ENCODE measurements at places on chromosomes 5 and 9.

- no peak for DNase-seq
These were observed 26.8 kb upstream of the APC start for GRCh38 chr5:112710896-112711295.

- peak; percentile 20 for DNase-seq
These were observed 1.3 kb upstream of the OR13J1 start for GRCh38 chr9:35871545-35871944.

DNA sequence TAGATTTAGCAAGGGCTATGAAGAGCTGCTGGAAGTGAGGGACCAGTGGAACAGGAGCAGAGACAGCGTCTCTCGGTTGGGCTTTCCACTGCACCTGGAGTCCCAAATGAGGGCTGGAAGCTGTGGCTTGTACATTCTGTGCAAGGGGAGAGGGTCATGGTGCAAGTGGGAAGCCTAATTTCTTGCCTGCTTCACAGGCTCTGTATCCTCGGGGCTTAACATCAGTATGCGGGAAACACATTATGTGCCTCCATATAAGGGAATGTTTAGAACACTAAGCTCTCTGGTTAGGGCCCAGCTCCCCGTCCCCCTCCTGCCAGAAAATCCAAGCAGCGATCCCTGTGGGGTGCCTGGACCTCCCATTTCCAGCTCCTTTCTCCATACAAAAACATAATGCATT, 89.0 kb upstream of the NIPAL4 start:
- DNase-seq = no peak

- DNase-seq = no peak
These were observed 105.3 kb upstream of the BOD1 start for GRCh38 chr5:173721601-173722232.

DNA sequence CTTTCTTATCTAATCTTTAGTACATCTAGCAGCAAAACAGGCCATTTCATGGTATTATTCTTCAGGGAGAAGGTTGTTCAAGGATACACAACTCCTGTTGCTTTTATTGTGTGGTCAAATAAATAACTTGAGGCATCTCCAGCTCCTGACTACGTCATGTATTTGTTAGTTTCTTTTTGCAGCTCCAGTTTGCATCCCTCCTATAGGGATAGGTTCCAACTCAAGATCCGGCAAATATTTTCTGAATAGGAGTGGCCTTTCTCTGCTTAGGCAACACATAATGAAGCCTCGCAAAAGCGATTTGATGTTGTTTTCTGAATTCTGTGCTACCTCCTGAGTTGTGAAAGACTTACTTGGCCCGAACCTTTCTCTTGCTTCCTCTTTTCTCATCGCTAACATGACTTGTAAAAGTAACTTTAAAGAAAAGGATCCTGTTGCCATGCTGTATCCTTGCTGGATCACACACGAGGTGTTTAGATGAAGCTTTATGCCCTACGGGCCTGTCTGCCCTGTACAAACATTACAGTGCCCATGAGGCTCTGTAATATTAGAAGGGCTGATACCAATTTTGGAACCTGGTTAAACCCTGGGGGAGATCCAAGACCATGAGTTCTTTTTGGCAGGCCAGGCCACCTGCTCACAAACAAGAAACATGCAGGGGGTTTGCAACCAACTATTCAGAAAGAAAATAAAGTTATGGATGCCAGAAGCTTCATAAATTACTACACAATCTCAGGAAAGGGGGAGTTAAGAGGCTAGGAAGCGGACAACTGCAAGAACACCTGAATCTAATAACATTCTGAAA, 149.8 kb upstream of the FGF10 start:
- DNase-seq = no peak

DNA sequence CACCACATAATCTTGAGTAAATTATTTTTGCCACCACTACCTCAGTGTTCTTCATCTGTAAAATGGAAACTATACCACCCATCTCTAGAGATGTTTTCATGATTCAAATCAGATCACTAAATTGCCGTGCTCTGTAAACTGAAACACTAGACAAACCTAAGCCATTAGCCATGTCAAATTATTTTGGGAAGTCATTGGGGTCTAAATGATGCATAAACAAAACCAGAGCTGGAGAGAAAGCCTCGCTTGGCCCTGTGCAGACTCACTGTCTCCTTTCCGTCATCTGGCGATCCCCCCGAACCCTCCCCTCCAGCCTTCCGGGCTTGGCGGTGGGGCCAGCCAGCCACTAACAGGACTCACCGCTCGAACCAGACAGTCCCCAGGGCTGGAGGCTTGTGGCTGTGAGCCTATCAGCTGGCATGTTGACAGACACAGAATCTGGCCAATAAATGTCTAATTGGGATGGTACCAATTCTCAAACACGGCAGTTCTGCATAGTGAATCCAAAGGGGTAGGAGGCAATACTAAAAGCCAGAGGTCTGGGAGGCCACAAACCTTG, 256.5 kb downstream of the SEC61B start:
- DNase-seq = peak; percentile 61

GRCh38 chr5:177490311-177490991, 7.0 kb downstream of the PDLIM7 start:
- DNase-seq = no peak

GRCh38 chr9:35598866-35599590, 6.0 kb upstream of the TESK1 start:
- no peak for DNase-seq

GRCh38 chr9:122261469-122261881, 3.2 kb downstream of the RBM18 start:
- DNase-seq = peak; percentile 32

DNA sequence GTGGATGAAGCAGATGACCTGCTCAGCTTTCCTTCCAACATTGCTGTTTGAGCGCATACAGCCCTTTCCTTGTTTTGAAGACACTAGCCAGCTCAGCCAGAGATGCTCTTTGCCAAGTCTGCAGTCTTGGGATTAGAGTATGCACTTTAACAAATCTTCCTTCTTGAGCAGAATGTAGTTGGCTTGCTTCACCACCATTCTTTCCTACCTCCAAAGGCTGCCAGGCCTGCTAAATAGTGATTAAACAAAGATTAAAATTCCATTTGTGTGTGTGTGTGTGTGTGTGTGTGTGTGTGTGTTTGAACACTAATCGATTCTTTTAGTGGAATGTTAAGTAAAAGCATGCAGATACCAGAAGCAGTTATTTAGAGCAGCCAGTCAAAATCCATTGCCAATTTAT, 97.6 kb downstream of the GALNT10 start:
- DNase-seq = no peak

DNA sequence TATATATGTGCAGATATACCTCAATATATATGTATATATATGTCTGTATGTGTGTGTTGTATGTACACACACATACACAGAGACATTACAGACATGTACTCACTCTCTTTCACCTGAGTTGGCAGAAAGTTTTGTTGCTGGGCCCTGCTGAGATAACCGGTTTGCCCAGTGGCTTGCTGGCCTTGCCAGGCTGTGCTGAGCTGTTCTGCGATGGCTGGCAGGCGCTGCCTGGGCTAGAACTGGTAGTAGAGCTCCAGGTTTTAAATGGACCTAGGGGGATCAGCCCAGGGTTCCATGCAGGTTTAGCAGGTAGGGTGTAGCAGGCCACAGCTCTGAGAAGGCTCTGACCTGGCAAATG, 394.3 kb downstream of the GADD45G start:
- no peak for DNase-seq

- DNase-seq = peak; percentile 48
These were observed 218.7 kb downstream of the TRPM3 start for GRCh38 chr9:70902692-70903131.

DNA sequence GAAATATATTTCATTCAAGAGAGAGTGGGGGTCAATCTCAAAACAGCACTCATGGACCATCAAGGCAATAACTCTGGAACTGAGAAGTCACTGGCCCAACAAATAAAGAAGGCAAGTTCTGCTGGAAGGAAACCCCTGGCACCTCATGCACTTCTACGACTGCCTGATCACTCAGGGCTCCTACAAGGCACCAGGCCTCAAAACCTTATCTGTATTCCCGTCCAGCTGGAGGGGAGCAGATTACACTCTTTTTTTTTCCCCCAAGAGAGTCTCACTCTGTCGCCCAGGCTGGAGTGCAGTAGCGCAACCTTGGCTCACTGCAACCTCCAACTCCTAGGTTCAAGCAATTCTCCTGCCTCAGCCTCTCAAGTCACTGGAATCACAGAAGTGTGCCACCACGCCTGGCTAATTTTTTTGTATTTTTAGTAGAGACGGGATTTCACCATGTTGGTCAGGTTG, 49.9 kb downstream of the P4HA2 start:
- DNase-seq = no peak

Measured in NCI-H446 (cell line).